ENCODE measurements at places on chromosomes 3 and 15. TPM values are rescaled to one million over a fixed set of nuclear protein-coding genes. Genes with fewer than 3 reads are reported as not detected.

CFAP100 gene
- total RNA-seq, result not detected

DNA sequence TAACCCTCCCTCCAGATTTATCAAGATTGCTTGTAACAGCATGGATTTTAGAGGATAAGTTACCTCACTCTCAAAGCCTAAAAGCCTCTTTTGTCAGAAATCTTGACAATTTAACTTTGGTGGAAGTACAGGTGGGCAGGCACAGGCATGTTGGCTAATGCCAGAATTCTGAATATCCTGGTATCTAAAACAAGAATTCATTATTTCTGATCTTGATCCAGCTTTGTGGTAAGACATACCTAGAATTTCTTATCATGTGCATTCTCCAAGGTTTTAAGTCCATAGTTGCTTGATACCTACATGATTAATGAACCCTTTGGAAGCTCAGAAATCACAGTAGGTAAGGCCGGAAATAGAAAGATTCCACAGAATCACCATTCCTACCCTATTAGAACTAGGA, 109.9 kb upstream of the TTC14 start:
- DNase-seq, result no peak

NR2F2 gene
- not detected for total RNA-seq

DNA sequence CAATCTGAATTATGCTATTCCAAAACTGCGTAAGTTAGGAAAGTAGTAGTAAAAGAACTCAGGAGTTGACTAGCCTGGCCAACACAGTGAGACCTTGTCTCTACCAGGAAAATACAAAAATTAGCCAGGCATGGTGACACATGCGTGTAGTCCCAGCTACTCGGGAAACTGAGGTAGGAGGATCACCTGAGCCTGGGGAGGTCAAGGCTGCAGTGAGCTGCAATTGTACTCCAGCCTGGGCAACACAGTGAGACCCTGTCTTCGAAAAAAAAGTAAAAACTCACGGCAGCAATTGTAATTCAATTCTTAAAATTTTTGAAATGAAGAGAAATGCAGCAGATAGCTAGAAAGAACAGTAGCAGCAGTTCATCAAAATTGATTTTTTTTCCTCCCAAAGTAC, 9.7 kb downstream of the GABPB1 start:
- DNase-seq, result no peak

DNA sequence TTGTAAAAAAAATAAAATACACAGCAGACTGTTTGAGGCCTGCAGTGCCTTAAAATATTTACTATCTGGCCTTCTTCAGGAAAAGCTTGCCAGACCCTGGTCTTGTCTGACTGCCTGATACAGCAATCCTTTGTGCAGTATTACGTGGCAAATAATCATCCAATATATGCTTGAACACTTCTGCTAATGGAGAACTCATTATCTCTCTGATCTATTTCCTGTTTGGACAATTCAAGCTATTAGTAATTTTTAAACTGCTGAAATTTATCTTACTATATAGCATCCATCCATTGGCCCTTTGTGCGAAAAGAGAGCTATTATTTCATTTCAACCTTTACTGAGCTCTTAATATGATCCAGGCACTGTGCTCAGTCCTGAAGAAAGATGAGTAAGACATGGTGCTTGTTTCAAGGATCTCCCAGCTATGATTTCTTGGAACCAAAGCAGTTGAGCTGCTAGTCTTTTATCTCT, 15.9 kb downstream of the ATG7 start:
- no peak for DNase-seq

DNA sequence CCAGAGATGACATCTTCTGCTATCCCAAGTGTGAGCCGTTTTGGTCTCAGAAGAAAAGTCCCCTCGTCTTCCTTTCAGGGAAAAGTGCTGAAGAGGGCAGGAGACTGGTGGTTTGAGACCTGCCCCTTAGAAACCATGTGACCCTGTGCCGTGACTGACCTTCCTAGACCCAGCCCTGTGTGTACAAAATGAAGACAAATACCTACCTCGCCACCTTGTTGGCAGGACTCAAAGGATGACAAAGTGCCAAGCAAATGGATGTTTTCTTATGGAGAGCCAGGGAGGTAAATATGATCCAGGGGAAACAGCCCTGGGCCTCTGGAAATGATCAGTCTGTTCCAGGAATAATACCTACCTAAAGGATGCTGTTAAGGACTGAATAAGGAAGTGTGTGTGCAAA, 41.3 kb downstream of the FAM174B start:
- no peak for DNase-seq

DNA sequence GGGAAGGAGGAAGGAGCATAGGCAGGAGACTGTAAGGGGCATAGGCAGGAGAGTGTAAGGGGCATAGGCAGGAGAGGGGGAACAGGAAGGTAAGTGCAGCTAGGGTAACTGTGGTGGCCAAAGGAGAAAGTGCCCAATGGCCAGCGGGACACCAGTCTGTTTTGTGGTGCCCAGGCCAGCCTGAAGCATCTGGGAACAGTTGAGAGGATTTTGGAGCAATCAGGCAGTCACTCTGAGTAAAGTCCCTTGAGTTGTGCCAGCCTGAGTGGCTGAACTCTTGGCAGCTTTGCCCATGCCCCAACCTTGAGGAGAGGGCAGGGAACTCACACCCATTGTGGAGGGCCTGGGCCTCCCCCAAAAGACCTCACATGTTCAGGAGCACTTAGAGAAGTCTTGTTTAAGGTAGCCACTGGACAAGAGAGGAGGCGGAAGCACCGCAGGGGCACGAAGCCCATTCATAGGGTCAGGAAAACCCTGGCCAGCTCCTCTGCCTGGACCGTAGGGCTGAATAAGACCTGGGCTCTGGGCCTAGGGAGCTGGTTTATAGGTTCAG, 3.5 kb upstream of the TGM5 start:
- DNase-seq, result no peak

GRCh38 chr3:98900265-98901118, 1.0 kb downstream of the DCBLD2 start:
- DNase-seq, result no peak

GOLGA8G gene
- not detected for total RNA-seq

- DNase-seq, result no peak
These were observed 47.3 kb downstream of the CHP1 start for GRCh38 chr15:41278319-41278718.

DNA sequence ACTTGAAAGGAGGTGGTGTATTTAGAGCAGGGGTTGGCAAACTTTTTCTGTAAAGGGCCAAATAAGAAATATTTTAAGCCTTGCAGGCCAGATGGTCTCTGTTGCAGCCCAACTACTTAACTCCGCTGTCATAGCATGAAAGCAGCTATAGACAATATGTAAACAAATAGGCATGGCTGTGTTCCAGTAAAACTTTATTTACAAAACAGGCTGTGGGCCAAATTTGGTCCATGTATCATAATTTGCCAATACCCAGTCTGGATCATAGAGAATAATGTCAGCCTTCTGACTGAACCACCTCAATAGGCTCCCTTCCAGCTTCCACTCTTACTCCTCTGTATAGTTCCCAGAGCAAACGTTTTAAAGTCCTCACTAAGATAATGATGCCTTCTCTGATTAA, 638.8 kb upstream of the CFAP20DC start:
- DNase-seq, result no peak

DNA sequence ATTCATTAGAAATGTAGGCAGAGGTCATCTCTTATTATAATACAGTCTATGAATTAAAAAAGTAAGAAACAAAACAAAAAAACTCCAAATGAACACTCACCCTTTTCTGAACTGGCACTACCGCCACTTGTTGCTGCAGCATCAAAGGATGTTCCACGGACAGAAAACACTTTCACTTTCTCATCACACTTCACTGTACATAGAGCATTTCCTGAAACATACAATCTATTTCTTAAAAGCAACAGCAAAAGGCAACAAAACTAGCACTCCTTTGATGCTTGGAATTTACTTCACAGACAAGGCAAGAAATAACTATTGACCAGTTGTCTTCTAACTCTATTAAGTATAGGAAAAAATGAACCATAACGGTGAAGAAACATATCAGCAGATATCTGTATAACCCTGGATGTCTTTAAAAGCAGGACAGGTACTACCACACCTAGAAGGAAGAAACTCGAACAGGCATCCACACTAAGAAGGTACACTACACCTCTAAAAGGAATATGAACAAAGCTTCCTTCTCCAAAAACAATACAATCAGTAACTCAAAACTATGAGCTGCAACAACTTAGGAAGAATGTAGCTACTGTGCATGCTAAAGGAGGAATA, 24.9 kb downstream of the ETFA start:
- DNase-seq, result no peak

EPB42 gene
- total RNA-seq, result not detected

UROC1 gene
- not detected for total RNA-seq

DNA sequence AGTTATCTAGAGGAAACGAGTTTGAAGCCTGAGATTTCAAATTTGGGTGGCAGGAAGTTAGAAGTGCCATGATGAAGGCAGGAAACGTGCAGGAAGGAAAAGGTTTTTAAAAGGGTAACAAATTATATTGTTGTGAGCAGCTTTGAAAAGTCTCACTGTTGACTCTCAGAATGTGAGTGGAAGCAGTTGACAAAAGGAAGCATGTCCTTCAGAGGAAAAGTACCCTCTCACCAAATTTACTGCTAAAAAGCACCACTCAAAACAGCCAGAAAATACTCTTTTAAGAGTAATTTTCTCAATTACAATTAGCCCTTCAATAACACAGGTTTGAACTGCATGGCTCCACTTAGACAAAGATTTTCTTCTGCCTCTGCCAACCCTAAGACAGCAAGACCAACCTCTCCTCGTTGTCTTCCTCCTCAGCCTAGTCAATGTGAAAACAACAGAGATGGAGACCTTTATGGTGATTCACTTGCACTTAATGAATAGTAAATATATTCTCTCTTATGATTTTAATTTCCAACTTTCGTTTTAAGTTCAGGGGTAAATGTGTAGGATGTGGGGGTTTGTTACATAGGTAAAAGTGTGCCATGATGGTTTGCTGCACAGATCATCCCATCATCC, 117.1 kb upstream of the LIPC start:
- no peak for DNase-seq

GRCh38 chr3:195128255-195129071, 142.5 kb downstream of the XXYLT1 start:
- DNase-seq, result no peak

DNA sequence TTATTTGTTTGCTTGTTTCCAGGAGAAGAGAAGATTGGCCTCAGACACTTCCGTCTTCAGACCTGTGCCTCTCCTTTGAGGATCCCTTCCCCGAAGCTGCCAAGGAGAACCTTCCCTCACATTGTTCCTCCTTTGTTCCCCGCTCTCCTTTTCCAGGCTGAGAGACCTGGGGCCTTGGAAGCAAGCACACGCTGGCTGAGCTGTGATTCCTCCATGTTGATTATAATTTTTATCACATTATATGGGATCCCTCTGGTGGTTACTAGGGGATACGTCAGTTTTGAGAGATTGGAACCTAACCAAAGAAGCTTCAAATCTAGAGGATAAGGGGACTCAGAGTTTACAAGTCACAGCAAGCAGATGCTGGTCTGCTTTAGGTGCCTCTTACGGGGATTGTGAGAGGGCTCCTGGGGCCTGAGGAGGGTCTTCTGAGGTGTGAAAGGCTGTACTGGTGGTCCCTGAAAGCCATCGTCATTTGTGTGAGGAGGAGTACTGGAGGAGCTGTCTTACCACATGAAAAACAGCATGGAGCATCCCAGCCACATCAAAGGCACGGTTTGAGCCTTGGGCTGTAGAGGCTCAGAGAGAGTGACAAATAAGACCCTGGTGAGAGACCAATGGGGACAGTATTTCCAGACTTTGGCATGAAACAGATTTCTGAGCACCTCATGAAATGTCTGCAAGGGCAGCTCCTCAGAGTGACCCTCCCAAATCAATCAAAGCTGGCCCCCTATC, 760.1 kb upstream of the CFAP20DC start:
- no peak for DNase-seq

DNA sequence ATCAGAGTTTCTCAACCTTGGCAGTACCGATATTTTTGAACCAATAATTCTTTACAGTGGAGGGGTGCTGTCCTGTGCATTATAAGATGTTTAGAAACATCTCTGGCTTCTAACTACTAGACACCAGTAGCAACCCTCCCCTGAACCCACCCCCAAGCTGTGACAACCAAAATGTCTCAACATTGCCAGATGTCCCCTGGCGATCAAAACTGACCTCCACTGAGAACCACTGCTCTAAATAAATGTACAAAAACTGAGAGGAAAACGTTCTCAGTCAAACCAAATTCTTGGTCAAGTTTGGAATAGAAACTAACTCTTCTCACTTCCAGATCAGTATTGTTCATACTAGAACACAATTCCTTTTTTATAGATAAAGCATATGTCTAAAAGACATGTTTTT, 58.5 kb downstream of the GPR160 start:
- no peak for DNase-seq

- DNase-seq, result no peak
These were observed 149.3 kb downstream of the RPLP1 start for GRCh38 chr15:69601711-69602504.

CPLX3 gene
- 0.20 TPM for total RNA-seq

QTRT2 gene
- 42.1 TPM for total RNA-seq

GRCh38 chr3:157107037-157107436, 52.9 kb downstream of the CCNL1 start:
- no peak for DNase-seq

- no peak for DNase-seq
These were observed 237.4 kb upstream of the TGFBR2 start for GRCh38 chr3:30368978-30369377.

- no peak for DNase-seq
These were observed 3.5 kb upstream of the ITGB5 start for GRCh38 chr3:124890573-124891190.

ALS2CL gene
- 21.1 TPM for total RNA-seq

- peak; percentile 9 for DNase-seq
These were observed 23.4 kb upstream of the SLC2A2 start for GRCh38 chr3:171049861-171050444.

TRIM42 gene
- not detected for total RNA-seq

GRCh38 chr3:76561494-76562236, 478.2 kb upstream of the ROBO2 start:
- DNase-seq, result no peak

- no peak for DNase-seq
These were observed 4.5 kb upstream of the GSK3B start for GRCh38 chr3:120098710-120099109.

- DNase-seq, result no peak
These were observed 123.0 kb downstream of the TCF12 start for GRCh38 chr15:57041416-57041815.

STX19 gene
- not detected for total RNA-seq

DNA sequence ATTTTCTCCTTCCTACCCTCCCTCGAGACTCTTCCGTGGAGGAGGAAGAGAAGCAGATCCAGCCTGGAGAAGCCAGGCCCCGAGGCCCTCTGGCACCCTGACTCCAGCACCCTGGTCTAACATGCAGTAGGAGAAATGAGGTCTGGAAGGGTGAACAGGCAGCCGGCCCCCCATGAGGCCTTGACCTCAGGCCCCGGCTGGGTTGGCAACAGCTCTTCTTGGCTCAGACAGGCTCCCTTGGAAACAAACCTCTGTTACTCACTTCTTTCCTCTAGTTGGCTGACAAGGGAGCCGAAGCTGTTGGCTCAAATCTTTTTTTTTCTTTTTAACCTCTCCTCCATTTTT, 73.4 kb downstream of the CPN2 start:
- no peak for DNase-seq

GRCh38 chr3:171847133-171847532, 4.0 kb downstream of the TMEM212 start:
- no peak for DNase-seq

Measured in T-helper 17 cell (primary cell).